ENCODE measurements at places on chromosomes 11 and 22.

DNA sequence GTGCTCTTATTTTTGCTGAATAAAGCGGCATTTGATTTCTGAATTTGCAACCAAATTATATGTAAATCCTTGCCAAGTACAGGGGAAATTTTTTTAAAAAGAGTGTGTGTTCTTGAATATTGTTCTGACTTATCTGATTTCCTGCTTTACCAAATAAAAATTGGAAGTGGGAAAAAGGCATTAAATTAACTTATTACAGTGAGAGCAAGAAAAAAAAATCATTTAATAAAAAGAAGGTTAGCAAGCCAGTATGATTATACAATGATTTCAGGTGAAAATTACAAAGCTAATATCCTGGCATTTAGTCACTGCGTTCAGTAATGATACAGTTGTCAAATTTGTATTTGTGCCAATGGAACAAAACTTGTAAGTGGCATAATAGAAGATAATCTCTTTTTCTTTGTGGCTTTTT lies 82.1 kb upstream of the PPARA start:
- H3K4me3 ChIP-seq = peak overlapping the region; percentile 74
- H3K4me1 ChIP-seq = peaks cover 40% of the 10 kb centered on the region

DNA sequence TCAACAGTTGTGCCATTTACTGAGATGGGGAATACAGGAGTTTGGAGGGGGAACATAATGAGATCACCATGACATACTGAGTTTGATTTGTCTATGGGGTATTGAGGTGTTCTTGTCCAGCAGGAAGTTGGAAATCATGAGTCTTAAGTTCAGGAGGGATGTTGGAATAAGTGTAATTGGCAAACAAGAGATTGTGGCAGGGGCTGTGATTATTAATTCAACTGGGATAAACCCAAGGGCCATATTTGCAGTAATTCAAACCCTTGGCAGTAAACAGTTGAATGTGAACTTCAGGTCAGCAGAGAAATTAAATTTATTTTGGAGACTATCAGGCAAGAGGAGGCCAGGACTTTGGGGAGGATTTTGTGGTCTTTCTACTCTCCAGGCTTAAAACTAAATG lies 33.4 kb downstream of the ADM start:
- H3K4me1 ChIP-seq = no peaks in the 10 kb centered on the region
- no peaks in the 10 kb centered on the region for H3K36me3 ChIP-seq
- no peak overlapping the region for H3K27ac ChIP-seq
- H3K4me3 ChIP-seq = no peak overlapping the region

- H3K27ac ChIP-seq = no peak overlapping the region
- H3K27me3 ChIP-seq = peaks cover 60% of the 10 kb centered on the region
- no peak overlapping the region for H3K4me3 ChIP-seq
- H3K36me3 ChIP-seq = no peaks in the 10 kb centered on the region
- H3K4me1 ChIP-seq = peaks cover 13% of the 10 kb centered on the region
- DNase-seq = peak; percentile 97
Measured at GRCh38 chr11:68659158-68659921, 25.0 kb upstream of the GAL start.

DNA sequence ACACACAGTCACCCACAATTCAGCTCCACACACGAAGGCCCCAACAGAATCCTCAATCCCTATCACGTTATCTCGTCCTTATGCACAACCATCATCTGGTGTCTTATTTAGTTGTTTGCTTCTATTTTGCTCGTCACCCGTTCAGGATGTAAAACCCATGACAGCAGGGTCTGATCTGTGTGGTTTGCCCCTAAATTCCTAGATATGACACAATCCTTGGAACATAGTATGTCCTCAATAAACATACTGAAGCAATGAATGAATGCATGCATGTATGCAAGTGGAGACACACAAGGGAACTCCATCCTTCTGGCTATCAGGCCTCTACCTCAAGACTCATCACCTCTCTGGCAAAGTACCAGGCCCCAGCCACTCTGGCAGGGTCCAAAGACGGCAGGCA lies 20.2 kb downstream of the STARD10 start:
- peaks cover 10% of the 10 kb centered on the region for H3K4me1 ChIP-seq
- no peak overlapping the region for H3K27ac ChIP-seq
- H3K4me3 ChIP-seq = no peak overlapping the region
- no peak for DNase-seq

DNA sequence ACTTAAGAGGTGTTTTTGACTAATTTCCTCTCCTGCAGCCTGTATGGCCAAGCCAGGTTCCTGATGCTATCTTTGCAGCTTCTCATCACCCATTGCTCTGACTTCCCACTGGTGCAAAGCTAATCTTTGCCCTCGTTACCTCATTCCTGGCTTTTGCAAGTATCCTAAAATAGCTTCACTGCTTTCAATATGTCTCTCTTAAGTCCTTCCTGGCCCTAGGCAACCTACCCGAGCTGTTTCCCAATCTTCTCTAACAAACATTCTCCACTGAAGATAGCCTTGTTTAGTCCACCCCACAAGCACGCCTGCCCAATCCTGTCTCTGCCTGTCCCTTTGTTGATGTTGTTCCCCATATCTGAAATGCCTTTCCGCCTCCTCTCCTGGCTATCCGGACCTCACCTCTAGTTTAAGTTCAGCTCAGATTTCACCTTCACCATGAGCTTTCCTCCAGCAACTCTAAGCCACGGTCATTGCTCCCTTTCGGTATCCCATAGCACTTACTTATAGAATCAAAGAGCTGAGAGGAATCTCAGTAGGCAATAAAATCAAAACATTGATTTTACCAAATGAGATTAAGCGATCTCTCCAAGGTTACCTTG lies 30.1 kb upstream of the CECR2 start:
- H3K27ac ChIP-seq = no peak overlapping the region
- peaks cover 7% of the 10 kb centered on the region for H3K4me1 ChIP-seq
- H3K36me3 ChIP-seq = no peaks in the 10 kb centered on the region
- no peaks in the 10 kb centered on the region for H3K27me3 ChIP-seq
- H3K4me3 ChIP-seq = no peak overlapping the region

DNA sequence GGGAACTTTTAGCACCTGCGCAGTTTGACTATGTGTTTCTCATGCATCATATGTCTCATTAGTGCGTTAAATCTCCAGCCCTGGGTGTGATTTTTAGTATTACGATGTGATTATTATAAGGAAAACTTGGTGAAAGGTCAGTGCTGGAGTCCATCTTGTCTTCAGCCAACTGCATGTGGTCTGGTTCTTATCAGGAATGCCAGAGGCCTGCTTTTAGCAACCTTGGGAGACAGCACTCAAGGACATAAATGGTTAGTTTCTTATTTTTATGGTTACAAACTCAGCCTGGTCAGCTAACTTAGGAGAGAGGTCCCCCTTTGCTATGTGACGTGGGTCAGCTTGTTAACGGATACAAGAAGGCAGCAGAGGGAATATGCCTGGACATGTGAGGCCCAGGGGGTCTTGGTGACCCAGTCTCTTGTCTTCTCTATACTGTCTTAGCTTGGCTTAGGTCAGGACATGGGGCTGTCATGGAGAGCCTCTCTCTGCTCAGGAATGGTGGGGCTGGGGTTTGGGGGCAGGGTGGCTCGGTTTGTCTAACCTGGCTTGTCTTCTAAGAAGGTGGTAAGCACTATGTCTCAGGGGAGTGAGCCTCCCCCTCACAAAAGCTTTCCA lies 21.5 kb downstream of the KCTD21 start:
- no peak for DNase-seq
- no peak overlapping the region for H3K4me3 ChIP-seq
- H3K36me3 ChIP-seq = peaks cover 6% of the 10 kb centered on the region
- H3K27me3 ChIP-seq = no peaks in the 10 kb centered on the region
- no peak overlapping the region for H3K27ac ChIP-seq
- H3K4me1 ChIP-seq = no peaks in the 10 kb centered on the region
